ENCODE measurements at places on chromosomes 6 and 20. TPM values are rescaled to one million over a fixed set of nuclear protein-coding genes. Genes with fewer than 3 reads are reported as not detected.
A peak's percentile ranks its signal among the peaks of the same experiment; 100 is the strongest.

DNA sequence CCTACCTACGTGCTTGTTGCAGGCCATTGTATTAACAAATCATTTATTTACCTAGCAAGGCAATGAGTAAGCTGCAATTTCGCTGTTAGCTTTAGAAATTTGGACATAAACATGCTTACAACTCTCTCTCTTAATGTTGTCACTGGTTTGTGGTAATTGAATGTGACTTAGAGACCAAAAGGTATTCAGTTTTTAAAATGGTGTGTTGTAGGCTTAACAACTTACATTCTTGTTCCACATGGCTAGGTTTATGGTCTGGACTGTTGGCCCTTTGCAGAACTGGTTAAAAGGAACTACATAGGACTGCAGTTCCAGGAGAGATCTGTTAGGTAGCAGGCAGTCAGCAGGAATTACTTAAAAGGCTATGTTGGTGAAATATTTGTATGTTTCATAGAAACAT lies 10.3 kb upstream of the CTAGE9 start:
- no peak overlapping the region for H3K27ac ChIP-seq
- H3K4me1 ChIP-seq, result no peaks in the 10 kb centered on the region
- DNase-seq, result no peak
- no peaks in the 10 kb centered on the region for H3K27me3 ChIP-seq
- no peak overlapping the region for H3K4me3 ChIP-seq
- peaks cover 23% of the 10 kb centered on the region for H3K36me3 ChIP-seq

DNA sequence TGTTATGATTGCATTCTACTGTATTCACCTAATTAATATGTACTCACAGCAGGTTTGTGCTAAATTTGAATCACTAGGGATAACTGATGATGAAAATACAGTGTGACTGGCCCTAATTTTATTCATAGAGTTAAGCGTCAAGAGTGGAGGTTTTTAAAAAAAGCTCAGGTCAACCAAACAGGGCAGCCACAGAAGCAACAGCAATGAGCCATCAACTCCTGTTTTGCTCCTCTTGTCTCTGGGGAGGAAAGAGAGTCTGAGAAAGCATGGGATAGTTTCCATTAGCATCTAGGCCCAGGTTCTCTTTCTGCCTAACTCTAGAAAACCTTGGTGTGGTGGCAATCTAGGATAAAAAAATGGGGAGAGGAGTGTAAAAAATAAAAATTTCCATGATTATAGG lies 122.1 kb downstream of the OGFRL1 start:
- H3K4me3 ChIP-seq, result no peak overlapping the region
- H3K27ac ChIP-seq, result no peak overlapping the region
- H3K36me3 ChIP-seq, result no peaks in the 10 kb centered on the region
- no peak for DNase-seq

DNA sequence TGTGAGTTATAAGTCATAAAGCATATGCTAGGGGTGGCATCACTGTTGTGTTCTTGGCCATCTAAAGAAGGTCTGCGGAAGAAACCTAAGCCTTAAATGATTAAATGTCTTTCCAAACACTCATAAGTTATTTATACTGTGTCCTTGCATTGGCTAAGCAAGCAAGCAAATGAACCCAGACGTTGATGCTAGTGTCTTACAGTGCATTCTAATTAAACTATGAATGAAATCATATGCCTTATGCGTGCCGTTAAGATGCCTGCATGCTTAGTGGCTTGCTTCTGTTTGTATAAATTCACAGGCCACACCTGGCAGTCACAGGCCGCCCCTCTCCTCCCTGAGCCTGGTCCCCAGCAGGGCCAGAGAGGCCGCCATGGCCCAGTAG lies 49.9 kb downstream of the RIN2 start:
- H3K36me3 ChIP-seq, result no peaks in the 10 kb centered on the region
- DNase-seq, result no peak
- H3K27ac ChIP-seq, result no peak overlapping the region
- no peak overlapping the region for H3K4me3 ChIP-seq

DNA sequence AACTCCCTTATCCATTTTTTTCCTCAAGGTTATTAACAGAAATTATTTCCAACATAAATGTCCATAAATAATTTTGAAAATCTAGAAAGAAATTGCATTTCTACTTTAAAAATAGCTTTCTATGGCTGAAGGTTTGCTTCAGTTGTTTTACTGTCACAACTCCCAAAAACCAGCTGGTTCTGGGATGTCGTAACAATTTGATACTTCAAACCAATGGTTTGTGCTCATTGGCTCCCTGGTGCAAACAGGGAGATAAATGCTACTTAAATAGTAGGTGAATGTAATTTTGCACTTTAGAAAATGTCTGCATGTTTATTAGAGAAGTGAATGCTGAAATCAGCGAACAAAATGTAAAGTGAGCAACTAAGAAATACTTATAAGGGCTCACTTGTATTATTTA lies 31.1 kb downstream of the LAMA2 start:
- H3K4me1 ChIP-seq, result no peaks in the 10 kb centered on the region
- no peak overlapping the region for H3K4me3 ChIP-seq
- no peaks in the 10 kb centered on the region for H3K27me3 ChIP-seq
- H3K36me3 ChIP-seq, result no peaks in the 10 kb centered on the region
- H3K27ac ChIP-seq, result no peak overlapping the region

DNA sequence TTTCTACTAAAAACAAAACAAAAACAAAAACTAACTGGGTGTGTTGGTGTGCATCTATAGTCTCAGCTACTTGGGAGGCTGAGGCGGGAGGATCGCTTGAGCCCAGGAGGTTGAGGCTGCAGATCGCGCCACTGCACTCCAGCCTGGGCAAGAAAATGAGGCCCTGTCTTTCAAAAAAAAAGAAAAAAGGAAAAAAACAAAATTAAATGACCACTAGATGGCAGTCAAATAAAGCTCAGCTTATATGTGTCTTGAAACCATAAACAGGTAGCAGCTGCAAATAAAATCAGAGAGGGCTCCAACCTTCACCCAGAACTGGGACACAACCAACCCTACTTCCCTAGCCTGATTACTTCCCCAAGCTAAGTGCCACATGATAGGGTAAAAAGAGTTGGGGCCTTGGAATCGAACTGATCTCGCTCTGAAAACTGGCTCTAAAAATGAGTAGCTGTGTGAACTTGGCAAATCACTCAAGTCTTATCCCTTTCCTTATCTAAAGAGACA lies 67.1 kb upstream of the ADGRF4 start:
- no peak overlapping the region for H3K4me3 ChIP-seq
- no peak overlapping the region for H3K27ac ChIP-seq
- H3K36me3 ChIP-seq, result peaks cover 3% of the 10 kb centered on the region
- H3K27me3 ChIP-seq, result no peaks in the 10 kb centered on the region
- H3K4me1 ChIP-seq, result no peaks in the 10 kb centered on the region
- peak; percentile 42 for DNase-seq

The IL17F gene
- not detected for total RNA-seq

The ZSCAN23 gene
- 0.22 TPM for total RNA-seq

The GCNT2 gene
- total RNA-seq, result 1.8 TPM

The FITM2 gene
- total RNA-seq, result 2.0 TPM

The CLIC5 gene
- total RNA-seq, result 0.31 TPM

The AFDN gene
- total RNA-seq, result 106 TPM

Data from K562 (cell line).